Ovary (tissue), 10 donors: ENCODE measurements at places on chromosomes 13 and 19. TPM values are rescaled to one million over a fixed set of nuclear protein-coding genes. Genes with fewer than 3 reads are reported as not detected.

Gene APOE
- 934 TPM for polyA plus RNA-seq

Gene SMIM17
- polyA plus RNA-seq = 0.65 TPM

Gene ZNF541
- 1.8 TPM for polyA plus RNA-seq

Gene ZNF526
- 6.5 TPM for polyA plus RNA-seq

Gene HCN2
- polyA plus RNA-seq = not detected

Gene ZNF724
- 0.58 TPM for polyA plus RNA-seq

Gene KLC3
- not detected for polyA plus RNA-seq
